ENCODE measurements at places on chromosomes 5 and 9.

GRCh38 chr5:159149085-159149484 is 49.4 kb upstream of the EBF1 start:
- DNase-seq, result no peak

DNA sequence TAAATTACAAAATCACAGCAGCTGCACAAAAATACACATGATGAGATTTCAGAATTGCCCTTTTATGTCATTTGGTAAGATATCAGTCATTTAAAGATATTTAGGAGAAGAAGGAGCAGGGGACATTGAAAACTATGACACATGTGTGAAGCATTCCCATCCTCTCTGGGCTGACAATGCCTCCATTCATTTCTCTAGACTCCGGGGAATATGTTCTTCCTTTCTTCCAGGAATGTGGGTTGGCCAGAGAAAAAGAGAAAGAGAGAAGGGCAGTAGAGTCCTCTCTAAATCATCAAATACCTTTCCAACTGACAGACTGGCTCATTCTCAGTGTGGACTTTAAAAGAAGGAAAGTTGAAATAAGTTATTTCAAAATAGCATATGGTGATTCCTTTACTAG is 205.6 kb upstream of the ADAMTSL1 start:
- no peak for DNase-seq

DNA sequence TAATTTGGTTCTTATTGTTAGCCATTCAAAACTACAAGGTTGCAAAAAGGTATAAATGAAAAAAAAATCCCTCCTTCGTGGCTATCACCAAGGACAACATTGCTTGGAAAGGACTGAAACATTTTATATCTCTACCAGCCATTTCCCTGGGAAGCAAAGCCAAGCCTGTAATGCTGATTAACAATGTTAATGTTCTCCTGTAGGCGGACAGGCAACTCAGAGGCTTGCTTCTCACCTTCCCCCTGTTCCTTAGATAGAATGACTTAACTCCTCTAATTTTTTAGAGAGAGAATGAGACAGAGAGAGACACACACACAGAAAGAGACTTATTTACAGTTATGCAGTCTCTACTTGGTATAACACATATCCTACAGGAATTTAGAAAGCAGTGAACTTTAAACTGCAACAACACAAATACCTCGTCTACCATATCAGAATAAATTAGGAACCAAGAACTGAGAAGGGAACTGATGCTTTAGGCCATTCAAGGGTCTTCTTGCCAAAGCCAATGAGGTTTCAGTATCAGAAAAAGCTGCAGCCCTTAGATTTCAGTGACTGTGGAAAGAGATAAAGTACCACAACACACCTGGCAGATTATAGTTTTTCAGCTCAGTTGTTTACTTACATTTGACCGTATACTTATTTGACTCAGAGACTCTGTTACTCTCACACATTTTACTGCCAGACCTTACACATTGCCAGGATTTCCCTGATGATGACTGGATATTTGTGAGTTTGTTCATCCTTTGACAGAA is 20.9 kb upstream of the MAN2A1 start:
- DNase-seq, result no peak

DNA sequence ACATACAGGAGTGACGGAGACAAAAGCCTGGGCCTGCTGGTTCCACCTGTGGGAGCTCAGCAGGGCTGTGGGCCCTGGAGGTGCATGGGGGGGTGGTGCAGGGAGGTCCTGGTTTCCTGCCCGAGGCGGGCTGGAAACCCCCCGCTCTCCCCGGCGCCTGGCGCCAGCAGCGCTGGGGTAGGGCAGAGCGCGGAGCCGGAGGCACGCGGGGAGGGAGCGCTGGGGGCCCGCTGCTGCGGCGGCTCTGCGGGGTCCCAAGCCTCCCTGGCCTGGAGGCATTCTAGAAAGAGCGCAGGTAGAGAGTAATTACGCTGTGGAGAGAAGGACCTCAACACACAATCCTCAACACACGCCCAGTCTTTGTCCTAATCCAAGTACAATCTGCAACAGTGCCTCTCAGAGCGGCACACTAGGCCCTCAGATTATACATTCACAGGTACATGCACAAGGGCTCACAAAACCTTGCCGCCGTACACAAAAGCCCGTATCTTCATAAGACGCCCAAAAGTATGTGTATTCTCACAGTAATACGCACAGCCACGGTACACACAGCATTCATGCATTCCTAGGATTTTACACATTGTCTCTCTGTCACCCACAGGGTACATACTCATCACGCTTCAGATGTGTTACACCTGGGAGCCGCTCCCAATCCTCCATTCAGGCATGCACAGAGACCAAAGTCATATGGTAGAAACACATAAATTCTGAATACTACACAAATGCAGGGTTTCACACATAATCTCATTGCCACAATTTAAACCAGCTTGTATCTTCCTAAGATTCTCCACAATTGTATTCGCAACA is 2.1 kb upstream of the HAND1 start:
- no peak for DNase-seq

GRCh38 chr9:136075881-136076678 is 19.0 kb downstream of the NACC2 start:
- DNase-seq, result no peak

DNA sequence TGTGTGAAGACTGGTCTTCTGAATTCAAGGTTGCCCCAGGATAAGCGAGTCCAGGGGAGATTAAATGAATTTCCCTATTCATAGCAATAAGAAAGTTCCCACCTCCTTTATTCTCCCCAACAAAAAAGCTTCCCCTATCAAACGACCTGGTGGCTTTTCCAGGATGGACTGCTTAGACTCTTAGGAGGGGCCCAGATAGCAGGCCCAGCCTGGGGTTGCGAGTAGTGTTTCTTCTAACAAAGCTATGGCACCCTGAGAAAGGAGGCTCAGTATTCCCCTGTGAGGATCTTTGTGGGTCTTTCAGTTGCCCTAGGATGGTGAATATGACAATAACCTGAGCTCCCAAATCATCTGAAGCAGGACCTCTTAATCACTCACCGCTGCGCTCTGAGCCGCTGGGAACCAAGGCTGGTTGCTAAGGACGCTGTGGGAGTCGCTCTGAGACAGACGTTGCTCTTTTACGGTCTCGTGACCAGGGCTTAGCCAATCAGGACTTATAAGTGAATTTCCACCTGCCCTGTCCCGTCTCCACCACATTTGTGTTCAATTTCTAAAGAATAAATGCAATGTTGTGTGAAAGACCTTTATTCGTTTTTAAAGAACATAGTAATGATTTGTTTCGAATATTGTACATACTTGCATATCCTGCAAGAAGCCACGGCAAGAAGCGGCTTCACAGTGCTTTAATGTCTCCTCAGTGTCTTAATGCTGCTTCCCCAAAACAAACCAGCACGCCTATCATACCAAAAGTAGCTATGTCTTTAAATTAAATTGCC is at the start of gene TMEM232:
TSS of gene TMEM232 (minus strand) at position 423 of the 776 bp plus-strand sequence. CDS start 59,319 bp downstream, outside the sequence.
- DNase-seq, result peak; percentile 83

GRCh38 chr9:130933114-130934046 is 5.7 kb downstream of the FIBCD1 start:
- DNase-seq, result no peak

- peak; percentile 37 for DNase-seq
Measured at GRCh38 chr9:976258-976942, at the start of gene DMRT3. Gene DMRT3 (plus strand): TSS chr9:976655. CDS start chr9:977002, 347 bp downstream.

- DNase-seq, result no peak
Measured at GRCh38 chr9:130411566-130411915, 33.2 kb upstream of the ASS1 start.

- no peak for DNase-seq
Measured at GRCh38 chr9:110213413-110214044, 5.6 kb upstream of the C9orf152 start.

DNA sequence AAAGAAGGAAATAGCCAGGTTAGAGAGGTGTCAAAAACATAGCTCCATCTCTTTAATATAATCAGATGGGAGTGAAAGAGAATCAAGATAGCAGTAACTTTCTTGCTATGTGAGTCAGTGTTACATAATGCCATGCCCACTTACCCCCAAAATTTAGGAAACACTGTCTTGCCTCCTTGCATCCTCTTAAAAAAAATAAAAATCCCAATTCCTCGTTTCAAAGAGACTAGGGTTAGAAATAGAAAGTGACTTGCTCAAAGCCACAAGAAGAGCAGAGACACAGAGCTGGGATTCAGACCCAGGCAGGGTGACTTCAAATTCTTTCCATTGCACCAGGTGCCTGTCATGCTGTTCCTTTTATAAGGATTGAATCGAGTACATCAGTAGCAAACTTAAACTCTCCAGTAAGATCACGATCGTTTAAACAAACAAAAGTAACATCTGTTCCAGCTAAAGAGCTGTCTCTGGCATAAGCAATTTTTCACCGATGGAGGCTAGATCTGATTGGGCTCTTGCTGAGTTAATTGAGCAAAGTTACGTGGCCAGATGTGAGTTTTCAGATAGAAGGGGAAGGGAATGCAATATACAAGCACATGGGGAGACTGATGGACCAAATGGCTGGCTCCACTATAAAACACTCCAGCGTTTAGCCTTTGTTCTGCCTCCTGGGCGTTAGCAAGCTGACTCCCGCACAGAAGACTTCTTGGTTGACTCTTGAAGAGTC is 176.9 kb downstream of the PALM2AKAP2 start:
- no peak for DNase-seq

DNA sequence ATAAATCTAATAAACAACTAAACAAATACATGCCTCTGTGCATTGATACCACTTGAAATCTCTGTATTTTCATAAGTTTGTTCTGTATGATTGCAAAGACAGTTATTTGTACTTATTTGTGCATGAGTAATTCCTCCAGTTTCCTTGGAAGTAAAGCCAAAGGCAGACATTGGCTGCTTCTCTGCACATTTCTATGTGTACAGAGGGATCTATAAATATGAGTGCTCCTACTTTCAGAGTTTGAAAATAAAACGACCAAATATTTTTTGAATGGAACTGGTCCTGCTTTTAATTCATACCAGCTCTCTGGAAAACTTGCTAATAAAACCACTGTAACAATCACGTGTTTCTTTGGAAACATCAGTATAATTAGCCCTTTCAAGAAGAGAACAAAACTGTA is 306.5 kb downstream of the MAN2A1 start:
- DNase-seq, result no peak

GRCh38 chr9:37624073-37624472 is 26.7 kb upstream of the FRMPD1 start:
- DNase-seq, result no peak

DNA sequence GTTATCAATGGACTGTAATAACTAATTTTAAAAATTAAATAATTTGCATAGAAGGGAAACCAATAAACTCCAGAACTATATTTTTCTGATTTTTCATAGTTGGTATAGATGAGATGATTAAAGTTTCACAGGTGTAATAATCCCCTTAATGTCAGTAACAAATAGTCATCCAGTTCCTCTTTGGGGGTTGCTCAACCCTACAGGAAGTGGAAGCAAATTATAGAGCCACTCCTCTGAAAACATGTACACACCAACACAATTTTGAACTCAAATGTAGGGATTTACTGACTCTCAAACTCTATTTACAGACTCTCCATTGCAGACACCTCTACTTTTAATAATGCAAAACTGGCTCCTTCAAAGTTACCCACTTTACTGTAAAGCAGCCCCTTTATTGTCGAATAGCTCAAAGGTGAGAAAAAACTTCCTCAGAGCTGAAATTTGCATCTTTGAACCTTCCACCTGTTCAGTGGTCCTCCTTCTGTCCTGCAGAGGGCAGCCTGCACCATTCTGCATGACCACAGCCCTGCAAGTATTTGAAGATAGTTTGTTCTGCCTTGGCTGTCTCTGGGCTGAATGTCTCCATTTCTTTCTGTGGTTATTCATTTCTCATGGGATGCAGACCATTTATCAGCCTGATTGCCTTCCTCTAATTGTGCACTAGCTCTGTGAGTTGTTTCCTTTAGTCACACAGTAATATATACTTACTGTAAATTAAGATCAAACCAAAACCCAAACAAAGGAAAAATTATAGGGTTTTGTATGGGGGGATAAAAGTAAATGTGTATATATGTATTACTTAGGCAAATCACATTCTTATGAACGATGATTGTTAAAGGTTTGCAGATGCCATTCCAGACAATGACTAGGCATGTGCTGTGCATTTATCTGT is 383.2 kb upstream of the SGCD start:
- peak; percentile 23 for DNase-seq

DNA sequence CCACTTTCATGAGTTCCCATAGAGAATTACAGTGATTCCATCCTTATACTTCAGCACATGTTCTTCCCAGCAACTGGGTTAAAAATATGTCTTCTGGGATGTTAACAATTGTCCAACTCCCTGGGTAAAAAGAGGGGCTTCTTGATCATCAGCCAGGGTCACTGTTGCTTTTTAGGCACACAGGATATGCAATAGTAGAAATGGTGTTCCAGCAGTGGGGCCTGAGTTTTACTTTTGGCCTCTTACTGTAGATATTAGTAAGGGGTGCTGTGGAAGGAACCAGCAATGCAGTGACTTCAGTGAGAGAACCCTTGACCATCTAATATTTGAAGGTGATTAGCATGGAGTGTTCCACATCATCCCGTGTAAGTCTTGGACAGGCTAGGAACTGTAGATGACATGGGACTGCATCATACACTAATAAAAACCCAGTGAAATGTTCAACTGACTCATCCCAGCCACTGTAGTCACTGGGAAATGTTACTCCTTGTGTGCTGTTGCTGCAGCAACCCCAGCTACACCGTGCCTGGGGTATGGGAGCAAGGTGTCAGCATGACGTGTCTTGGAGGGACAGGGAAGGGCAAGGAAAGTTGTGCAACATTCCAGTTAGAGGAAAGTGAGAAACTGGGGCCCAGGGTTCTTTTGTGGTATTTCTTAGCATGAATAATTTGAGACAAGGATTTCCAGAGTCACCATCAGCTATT is 610.9 kb downstream of the RAB3C start:
- no peak for DNase-seq

- DNase-seq, result no peak
Measured at GRCh38 chr5:78997090-78997489, 12.0 kb upstream of the ARSB start.

- DNase-seq, result no peak
Measured at GRCh38 chr5:52342361-52342760, 445.4 kb upstream of the ITGA1 start.

DNA sequence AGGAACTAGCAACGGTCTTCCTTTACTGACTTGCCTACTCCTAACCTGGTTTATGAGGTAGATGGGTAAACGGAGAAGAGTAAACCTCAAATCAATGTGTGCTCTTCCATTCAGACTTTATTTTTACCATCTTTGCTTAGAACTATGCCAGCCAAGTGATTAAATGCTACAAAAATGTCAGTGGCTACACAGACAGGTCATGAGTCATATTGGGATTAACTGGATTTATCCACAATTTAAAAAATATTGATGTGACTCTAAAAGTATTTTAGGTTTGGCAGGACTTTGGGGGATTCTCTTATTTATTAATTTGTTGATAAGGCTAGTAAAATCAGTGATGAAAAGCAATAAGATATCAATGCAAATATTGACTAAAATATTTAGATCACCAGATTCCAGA is 275.0 kb downstream of the PLK2 start:
- DNase-seq, result no peak

- no peak for DNase-seq
Measured at GRCh38 chr5:43171926-43172325, 20.1 kb upstream of the NIM1K start.

GRCh38 chr5:13187186-13187585 is 757.3 kb downstream of the DNAH5 start:
- no peak for DNase-seq

- DNase-seq, result no peak
Measured at GRCh38 chr5:149790276-149790675, 60.2 kb downstream of the PPARGC1B start.

GRCh38 chr5:54772684-54773083 is 212.7 kb downstream of the ESM1 start:
- no peak for DNase-seq

- DNase-seq, result no peak
Measured at GRCh38 chr9:34709196-34709978, 549 bp downstream of the CCL21 start.

GRCh38 chr5:110086658-110087388 is 397.1 kb downstream of the MAN2A1 start:
- DNase-seq, result peak; percentile 76

- no peak for DNase-seq
Measured at GRCh38 chr5:66639037-66639436, 42.8 kb downstream of the MAST4 start.
